KBM-7 (cell line): ENCODE measurements at places on chromosomes 5 and 9.

DNA sequence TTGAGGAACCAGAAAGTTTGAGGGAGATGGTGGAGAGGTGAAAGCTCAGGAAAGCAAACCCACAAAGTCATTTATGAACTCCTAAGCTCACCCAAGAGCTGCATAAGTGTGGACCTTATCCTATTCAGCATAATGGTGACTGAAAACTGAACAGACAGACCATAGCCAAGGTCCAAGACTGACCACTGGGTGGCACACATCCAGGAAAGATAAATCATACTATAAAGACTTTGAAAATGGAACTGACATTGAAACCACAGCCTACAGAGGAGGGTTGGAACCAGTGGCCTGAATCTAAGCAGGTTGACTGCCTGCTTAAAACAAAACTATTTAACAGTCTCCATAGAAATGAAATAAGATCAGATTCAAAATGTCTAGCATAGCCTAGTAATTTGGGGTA, 121.0 kb upstream of the RGS7BP start:
- DNase-seq: peak; percentile 4

DNA sequence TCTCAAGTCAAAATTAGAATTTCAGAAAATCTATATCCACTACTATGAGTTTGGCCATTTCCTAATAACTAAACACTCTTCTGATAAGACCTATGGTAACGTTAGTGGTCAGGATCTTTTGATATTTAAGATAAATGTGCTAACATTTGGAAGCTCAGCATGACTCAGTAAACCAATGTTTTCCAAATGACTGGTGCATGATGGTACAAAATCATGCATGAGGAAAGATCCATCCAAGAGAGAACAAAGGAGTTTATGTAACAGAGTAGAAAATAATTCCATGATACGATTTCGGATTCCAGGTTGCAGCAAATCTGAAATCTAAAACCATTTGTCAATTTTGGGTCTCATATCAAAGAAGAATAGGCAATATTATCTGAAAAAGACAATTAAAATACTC, 279.2 kb downstream of the NSG2 start:
- no peak for DNase-seq

- DNase-seq: peak; percentile 94
Observed at GRCh38 chr5:74294231-74294705, 346.3 kb downstream of the ENC1 start.

GRCh38 chr9:19641046-19641445, 147.8 kb downstream of the SLC24A2 start:
- DNase-seq: peak; percentile 5

GRCh38 chr9:110655754-110656641, 12.6 kb upstream of the MUSK start:
- no peak for DNase-seq

GRCh38 chr9:84841931-84842330, 172.4 kb downstream of the NTRK2 start:
- no peak for DNase-seq

DNA sequence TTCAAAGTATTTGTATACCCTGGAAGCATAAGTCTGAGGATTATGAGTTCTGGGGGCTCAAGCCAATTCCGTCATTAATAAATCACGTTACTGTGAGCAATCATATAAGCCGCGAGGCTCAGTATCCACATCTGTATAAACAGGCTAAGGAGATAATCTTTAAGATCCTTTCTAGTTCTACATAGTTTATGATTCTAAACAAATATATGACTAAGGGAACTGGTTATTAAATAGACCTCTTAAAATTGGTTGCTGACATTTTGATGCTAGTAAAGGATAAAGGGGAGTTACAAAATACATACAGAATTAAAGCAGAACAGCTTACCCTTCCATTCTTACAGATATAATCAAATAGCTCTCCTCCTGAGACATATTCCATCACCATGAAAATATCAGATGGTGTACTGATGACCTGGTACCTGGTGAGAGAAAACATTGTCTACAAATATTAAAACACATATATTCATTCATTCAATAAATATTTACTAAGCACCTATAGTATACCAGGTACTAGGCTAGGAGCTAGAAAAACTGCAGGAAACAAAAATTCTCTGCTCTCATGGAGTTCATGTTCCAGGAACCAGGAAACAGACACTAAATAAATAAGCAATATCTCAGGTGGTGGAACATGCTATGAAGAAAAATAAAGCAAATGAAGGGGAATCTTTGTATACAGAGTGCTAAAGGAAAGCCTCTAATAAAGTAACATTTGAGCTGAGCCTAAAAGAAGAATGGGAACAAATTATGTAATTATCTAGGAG, 19.5 kb upstream of the TTC33 start:
- DNase-seq: no peak

- no peak for DNase-seq
Observed at GRCh38 chr5:17455942-17456341, 42.1 kb upstream of the TAF11L2 start.

GRCh38 chr5:74310386-74310785, 330.1 kb downstream of the ENC1 start:
- DNase-seq: no peak

DNA sequence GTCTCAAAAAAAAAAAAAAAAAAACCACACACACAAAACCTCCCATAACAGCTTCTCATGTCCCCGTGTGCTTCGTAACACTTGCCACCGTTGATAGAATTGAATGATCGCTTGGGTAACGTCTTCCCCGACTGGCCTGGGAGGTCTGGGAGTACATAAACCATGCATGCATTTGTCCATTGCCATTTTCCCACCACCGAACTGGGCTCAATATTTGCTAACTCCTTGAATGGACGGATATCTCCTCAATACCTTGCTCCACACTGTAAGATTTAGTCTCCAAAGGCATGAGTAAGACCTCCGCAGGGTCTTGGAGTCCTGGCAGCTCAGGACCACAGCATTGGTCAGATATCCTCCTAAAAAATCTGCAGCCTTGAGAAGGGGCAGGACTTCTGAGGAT, 3.2 kb upstream of the P4HA2 start:
- no peak for DNase-seq

GRCh38 chr9:105502276-105502675, 54.4 kb downstream of the FSD1L start:
- no peak for DNase-seq

DNA sequence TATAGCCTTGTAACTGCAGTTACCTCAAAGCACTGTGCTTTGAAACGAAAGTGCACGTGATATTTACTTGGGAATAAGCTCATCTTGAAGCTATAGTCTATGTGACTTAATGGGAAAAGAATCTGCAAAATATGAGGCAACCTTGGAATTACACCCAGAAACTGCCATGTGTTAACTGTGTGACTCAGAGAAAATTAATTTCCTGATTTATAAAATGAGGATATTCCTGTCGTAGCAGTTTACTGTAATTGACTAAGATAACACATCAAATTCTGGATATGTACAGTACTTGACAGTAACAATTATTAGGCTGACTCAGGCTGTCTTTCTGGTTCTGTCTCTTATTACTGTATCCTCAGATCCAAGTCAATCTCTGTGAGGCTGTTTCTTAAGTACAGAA, 1079.9 kb upstream of the ACO1 start:
- DNase-seq: no peak

DNA sequence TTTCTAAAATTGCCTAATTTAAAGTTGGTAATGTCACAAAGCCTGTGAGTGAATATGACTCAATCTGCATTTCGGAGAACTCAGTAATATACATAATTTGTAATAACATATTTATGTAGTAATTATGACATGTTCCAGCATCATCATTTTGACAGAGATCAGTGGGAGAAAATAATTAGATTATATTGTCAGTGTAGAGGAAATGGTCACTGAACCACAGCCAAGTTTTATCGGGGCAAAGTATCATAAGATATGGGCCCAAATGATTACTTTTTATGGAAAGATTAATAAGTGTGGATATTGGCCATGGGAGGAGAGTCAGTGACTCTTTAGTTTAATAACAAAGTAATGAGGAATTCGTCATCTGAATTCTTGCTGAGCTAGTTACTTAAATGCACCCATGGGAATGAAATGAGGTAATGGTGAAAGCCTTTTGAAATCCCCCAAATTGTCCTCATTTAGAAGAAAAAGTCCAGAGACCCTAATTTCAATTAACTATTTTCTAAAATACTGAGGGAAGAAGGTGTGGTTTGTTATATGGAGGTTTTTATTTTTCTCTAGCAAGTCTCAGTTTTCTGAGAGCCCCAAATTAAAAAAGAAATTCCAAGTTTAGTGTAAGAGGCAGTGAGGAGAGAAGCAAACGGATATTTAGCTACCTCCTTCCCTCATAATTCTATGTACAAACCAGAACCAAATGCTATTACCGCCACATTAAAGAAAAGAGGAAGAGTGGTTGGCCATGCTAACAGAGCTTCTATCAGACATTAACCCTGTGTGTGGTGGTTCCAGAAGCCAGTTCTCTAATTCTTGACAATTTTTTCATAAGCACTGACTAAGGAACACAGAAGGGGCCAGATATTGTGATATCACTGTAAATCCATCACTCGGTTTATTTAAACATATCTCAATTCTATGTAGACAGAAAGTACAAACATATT, 37.7 kb upstream of the MRPS30 start:
- DNase-seq: peak; percentile 3

- DNase-seq: peak; percentile 21
Observed at GRCh38 chr9:34072410-34072809, 23.7 kb upstream of the UBAP2 start.

DNA sequence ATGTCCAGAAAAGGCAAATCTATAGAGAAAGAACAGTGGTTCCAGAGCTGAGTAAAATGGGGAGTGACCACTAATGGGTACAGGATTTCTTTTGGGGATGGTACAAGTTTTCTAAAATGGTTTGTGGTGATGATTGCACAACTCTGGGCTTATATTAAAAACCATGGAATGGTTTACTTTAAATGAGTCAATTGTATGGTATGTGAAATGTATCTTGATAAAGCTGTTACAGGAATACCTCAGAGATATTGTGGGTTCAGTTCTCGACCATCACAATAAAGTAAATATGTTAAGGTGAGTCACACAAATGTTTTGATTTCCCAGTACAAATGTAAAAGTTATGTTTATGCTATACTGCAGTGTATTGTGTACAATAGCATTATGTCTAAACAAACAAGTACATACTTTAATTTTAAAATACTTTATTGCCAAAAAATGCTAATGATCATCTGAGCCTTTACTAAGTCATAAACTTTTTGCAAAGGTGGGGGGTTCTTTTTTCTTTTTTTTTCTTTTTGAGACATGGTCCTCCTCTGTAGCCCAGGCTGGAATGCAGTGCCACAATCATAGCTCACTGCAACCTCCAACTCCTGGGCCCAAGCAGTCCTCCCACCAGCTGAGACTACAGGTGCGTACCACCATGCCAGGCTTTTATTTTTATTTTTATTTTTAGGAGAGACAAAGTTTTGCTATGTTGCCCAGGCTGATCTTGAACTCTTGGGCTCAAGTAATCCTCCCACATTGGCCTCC, 65.9 kb downstream of the SHOC1 start:
- DNase-seq: no peak

GRCh38 chr5:52107210-52107905, 680.4 kb upstream of the ITGA1 start:
- no peak for DNase-seq

DNA sequence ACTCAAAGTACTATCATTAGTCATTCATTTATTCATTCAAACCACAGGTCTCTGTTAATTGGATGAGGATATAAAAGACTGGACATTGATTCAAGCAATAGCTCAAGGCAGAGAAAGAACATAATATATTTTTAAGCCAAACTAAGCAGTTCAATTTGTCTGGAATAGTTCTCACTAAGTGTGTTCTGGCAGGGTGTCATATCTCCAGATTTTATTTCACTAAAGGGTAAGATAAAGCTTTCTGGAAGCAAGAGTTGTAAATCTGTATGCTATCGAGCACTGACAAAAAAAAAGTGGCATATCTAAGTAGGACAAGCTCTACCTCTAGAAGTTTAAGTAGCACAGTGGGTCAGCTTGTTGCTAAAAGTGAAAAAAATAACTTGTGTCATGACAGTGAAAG, 375.6 kb downstream of the TUSC1 start:
- no peak for DNase-seq

- no peak for DNase-seq
Observed at GRCh38 chr5:98066910-98067309, 706.6 kb upstream of the RGMB start.

GRCh38 chr9:70113403-70114022, 69.9 kb downstream of the MAMDC2 start:
- DNase-seq: peak; percentile 53

DNA sequence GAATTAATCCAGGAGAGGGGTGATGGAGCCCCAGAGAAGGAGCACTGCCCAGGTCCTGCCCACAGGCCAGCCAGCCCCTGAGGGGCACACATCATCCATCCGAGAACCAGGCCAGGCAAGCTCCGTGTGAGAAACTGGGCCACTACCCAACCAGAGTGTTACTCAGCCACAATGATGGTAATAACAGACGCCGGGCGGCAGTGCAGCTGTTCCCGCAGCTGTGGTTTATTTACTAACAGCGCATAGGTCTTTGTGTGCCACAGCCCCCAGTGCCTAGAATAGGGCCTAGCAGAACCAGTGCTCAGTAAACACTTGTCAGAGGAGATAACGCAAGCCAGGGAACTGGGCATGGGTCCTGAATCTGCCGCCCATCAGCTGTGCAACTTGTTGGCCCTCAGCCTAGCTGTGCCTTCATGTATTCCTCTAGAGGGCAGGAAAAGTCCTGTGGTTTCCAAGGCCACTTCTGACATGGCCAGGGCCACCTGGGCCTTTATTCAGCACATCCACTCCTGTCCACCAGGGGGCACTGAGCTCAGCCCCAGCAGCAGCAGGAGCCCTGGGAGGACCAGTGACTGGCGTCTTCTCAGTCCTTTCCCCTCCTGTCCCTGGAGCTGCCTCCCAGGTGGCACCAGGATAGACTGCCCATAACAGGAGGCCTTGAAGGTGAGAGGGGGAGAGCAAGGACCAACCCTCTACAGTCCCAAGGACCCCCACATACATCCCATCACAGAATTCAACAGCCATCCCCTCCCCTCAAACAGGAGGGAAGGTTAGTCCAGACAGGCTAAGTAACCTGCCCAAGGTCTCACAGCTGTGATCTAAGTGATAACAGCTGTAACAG, 2.1 kb downstream of the MXD3 start:
- peak; percentile 83 for DNase-seq

DNA sequence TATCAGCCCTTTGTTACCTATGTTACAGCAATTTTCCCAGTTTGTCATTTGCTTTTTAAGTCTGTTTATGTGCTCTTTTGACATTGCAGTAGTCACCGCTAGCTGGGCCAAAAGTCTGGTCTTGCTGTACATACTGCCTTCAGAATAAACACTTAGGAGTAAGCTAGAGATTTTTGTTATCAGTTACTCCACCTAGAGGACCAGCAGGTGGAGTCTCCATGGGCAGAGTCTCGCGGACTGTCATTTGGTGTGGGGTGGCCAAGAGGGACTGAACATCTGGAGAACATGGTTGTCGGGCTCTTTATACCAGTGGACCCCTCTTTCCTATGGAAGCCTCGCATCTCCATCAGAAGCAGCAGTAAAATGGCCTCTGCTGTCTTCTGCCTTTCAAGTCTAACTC, 10.8 kb upstream of the MGAT1 start:
- DNase-seq: no peak

DNA sequence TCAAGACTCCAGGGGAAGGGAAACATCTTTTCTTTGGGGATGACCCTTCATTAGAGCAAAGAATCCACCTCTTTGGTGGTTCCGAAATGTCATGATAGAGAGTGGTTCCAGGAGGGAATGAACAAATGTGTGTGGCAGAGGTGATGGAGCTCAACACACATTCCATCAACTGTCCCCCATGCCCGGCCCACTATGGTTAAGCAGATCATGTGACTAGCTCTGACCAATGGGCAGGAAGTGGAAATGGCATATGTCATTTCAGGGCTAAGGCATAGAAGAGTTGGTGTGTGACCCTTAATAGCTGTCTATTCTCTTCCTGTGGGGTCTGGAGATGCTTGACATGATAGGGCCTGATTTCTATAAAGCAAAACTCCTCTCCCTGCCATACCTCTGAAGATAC, 194.6 kb downstream of the GAS1 start:
- DNase-seq: no peak
